ENCODE measurements at places on chromosomes 5 and 9.
A peak's percentile ranks its signal among the peaks of the same experiment; 100 is the strongest.

DNA sequence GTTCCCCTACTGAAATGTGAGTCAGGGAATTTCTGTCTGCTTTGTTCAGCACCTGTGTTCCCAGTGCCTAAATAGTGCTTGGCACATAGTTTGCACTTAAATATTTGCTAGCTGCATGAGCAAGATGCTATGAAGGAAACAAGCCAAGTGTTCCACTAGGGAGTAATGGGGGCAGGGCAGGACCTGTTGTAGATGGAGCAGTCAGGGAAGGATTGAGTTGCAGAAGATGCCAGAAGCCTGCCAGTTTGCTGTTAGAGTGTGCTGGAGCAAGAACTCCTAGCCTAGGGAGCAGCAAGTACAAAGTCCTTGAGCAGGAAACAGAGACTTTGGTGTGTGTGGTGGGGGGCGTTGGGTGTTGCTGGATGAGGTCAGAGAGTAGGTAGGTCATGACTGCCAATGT is 87.5 kb downstream of the DAB2IP start:
- DNase-seq = no peak

- no peak for DNase-seq
Measured at GRCh38 chr5:139315056-139315615, 21.6 kb downstream of the MATR3 start.

DNA sequence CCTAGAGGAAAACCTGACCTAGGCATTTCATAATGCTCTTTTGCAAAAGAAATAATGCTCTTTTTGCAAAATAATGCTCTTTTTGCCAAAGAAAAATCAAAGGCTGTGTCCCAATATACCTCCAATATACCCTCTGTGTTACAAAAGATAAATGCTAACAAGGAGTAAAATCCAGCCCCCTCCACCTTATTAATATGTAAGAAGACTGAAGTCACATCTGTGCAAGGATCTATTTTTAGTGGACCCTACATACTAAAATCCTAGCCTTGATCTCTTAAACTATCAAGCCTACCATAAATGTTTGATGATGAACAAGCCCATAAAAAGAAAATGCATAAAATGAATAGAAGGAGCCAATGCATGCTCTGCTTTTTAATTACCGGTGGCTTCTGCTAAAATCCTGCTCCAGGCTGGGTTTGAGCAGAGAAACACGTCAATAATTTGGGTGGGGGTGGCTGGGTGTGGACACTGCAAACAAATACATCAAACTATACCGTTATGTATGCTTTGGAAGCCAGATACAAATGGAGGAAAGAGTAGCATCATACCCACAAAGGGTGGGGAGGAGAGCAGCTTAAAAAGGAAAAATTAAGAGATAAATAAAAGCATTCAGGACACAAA is 131.6 kb downstream of the SEMA6A start:
- no peak for DNase-seq

- no peak for DNase-seq
Measured at GRCh38 chr9:128937310-128938165, 9.9 kb downstream of the DOLK start.

GRCh38 chr9:116951588-116952435 is 264.7 kb downstream of the TRIM32 start:
- peak; percentile 73 for DNase-seq

DNA sequence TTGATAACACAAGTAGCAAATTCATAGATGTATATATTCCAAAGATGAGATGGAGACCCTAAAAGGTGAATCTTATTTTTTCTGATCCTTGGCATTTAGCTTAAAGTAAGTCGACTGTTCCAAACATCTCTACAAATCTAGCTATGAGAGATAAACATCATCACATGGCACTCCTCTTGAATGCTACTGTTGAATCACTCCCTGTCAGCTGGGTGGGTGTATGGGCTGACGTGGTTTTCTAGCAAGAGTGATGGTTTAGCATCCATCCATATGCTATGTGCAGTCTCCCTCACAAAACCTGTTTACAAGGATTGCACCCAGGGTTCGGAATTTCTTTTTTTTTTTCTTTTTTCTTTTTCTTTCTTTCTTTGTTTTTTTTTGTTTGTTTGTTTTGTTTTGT is 13.8 kb downstream of the ACO1 start:
- DNase-seq = peak; percentile 92

DNA sequence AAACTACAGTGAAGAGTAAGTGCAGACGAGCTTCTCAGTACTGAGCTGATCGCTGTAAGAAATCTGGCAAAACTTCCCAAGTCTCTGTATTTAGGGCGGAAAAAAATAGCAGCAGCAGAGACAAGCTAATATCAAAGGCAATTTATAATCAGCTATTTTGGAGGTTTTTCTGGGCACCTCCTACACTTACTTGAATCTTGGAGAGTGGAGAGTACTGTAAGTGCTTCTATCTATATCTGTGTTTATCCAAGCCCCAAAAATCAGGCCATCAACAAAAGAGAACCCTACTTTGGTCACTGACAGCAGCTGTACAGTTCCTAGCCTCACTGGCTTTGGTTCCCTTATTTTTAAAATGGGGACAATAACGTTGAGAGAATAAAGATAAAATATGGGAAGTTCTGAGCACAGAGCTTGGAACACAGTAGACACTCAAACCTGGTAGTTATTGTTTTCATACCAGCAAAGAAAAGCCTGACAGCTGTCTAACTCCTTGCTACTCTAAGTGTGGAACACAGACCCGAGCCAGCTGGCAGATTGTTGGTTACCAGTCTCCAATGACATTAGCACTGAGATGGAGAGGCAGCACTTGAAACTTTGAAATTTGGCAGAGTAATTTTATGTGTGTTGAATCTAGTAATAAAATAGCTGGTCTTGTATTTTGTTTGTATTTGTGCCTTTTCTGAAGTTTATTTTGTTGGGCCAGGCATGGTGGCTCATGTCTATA is 96.0 kb upstream of the SLC28A3 start:
- DNase-seq = no peak

GRCh38 chr9:36165826-36166167 is 3.4 kb upstream of the CCIN start:
- DNase-seq = no peak

DNA sequence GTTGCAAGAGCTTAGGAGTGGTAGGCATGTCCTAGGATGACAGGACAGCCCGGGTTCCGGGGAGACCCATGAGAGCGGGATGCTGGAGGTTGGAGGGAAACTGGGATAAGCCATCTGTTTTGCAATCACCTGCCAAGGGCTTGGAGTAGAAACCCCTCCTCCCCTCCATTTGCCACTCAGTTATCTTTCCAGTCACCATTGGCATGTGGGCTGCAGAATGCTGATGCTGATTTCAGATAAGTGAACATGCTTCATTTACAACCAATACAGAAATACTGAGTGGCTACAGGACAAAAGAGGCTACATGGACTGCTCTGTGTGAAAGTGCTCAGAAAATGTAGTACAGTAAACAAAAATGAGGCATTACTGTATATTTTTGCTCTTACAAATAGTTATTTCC is 93.4 kb upstream of the KIF2A start:
- no peak for DNase-seq

GRCh38 chr5:164860896-164861295 is 1355.5 kb downstream of the MAT2B start:
- DNase-seq = no peak

- no peak for DNase-seq
Measured at GRCh38 chr9:131436865-131437271, 43.0 kb downstream of the PRRC2B start.

DNA sequence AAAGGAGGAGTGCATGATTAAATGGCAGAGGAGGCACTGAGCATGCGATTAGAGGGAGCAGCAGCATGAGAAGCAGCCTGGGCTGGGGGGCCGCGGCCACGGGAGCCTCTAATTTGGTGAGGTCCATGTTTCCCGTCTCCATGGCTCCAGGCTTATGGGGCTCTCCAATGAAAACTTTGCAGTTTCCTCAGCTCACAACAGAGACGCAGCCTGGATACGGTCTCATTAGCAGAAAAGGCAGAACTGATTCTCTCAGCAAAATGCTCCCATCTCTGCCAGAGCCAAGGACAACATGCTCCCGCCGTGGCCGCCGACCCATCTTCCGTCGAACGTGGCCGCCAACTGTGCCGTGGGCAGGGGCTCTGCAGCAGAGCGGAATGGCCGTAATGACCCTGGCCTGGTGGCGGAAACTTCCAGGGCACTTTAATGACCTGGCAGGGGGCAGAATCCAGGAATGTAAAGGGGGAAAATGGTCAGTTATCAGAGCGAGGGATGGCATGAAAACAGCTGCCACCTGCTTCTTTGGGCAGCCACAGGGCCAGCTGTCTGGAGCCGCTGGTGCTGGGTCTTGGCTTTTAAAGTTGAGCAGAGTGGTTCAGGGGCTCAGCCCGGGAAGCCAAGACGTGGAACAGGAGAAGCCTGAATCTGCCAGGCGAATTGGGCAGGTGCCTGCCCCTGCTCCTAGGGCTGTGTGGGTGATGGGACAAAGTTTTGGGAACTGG is 76.5 kb downstream of the COL5A1 start:
- no peak for DNase-seq

GRCh38 chr5:18546591-18546990 is 912.3 kb downstream of the TAF11L14 start:
- DNase-seq = no peak

GRCh38 chr5:118430076-118430475 is 558.3 kb downstream of the DTWD2 start:
- no peak for DNase-seq

DNA sequence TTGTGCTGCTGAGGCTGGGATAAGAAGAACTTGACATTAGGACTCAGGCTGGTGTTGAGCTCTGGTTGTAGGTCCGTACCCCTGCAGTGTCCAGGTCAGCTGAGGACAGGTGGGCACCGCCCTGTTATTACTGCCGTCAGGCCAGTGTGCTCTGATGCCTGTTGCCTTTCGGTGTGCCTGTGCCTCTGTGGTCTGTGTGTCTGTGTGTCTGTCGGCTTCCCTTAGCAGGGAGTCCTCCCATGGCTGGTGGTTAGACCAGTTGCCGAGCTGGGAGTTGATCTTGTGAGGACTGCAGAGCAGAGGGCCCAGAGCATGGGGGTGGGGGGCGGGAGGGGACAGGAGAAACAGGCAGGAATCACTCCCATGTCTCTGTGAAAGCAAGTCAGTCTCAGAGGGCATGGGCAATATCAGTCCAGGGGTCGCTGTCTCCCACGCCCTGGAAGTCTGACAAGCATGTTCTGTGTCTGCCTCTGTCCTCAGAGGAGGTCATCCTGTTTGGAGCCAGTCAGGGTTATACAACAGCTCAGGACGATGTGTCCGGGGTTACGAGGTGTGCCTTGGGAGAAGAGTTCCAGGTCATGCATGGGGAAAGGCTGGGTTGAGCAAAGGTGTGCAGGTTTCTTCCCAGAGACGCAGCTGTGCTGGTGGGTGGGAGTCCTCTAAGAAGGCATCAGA is 67.3 kb upstream of the GARNL3 start:
- no peak for DNase-seq

GRCh38 chr5:39466846-39467245 is 42.1 kb upstream of the DAB2 start:
- no peak for DNase-seq

- DNase-seq = no peak
Measured at GRCh38 chr5:95043648-95044047, 241.2 kb downstream of the MCTP1 start.

DNA sequence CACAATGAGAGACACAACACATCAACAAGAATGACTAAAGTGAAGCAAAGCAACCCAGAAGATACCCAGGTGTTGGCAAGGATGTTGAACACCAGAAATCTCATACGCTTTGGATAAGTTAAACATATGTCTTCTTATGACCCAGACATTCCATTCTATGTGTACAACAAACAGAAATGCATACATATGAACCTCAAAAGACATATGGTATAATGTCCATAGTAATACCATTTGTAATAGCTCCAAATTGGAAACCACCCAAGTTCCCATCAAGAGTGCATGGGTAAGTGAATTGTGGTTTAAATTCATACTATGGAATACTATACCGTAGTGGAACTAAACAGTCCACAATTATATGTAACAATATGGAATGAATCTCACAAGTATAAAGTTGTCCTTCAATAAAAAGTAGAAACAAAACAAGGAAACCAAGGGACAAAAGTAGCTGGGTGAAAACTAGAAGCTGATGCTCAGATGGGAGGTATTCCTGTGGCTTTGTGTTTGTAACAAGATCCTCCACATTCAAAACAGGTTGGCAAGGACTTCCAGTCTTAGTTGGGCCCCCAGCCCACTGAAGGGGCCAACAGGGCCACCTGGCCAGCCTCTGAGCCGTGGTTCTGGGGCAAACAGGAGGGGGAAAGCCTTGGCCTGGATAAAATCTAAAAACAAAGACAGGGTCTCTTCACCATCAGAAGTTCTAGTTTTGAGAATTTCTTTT is 171.8 kb upstream of the PITX1 start:
- DNase-seq = peak; percentile 33

- DNase-seq = peak; percentile 60
Measured at GRCh38 chr9:98455256-98456155, 200.1 kb upstream of the TBC1D2 start.

- no peak for DNase-seq
Measured at GRCh38 chr5:142437563-142437962, 112.7 kb upstream of the SPRY4 start.
